ENCODE measurements at places on chromosomes 11 and 22.

DNA sequence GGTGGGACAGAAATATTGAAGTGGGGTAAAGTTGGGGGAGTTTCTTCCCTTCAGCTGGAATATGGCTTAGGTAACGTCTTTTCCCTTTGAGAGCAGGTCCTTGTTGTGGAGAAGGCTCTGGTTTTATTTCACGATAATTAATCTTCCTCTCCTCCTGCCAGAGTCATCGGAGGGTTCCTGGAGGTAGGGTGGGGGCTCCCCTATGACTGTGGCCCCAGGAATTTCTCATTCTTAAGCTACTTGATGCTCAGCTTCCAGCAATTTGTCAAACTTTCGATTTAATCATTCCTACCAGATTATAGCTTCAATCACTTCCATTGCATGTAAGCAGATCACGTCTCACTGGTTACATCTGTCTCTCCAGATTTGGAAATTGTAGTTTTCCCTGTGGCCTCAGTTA is 242.8 kb upstream of the PLET1 start:
- DNase-seq, result no peak

DNA sequence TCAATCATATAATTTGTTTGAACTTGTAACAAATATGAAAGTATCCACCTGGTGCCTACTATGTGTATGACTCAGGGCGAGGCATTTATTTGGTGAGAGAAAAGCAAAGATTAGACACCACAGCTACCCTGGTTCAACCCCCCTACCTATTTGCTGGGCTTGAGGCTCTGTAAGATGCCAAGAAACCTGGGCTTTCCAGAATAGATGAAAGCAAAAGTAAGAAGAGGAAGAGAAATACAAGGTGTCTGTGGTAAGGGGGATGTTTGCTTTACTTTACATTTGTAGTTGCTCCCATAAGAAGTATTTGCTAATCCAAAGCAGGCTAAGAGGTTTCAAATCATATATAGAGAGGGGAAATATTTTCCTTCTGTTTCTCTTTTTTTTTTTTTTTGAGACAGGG is 61.7 kb downstream of the DDI1 start:
- no peak for DNase-seq

DNA sequence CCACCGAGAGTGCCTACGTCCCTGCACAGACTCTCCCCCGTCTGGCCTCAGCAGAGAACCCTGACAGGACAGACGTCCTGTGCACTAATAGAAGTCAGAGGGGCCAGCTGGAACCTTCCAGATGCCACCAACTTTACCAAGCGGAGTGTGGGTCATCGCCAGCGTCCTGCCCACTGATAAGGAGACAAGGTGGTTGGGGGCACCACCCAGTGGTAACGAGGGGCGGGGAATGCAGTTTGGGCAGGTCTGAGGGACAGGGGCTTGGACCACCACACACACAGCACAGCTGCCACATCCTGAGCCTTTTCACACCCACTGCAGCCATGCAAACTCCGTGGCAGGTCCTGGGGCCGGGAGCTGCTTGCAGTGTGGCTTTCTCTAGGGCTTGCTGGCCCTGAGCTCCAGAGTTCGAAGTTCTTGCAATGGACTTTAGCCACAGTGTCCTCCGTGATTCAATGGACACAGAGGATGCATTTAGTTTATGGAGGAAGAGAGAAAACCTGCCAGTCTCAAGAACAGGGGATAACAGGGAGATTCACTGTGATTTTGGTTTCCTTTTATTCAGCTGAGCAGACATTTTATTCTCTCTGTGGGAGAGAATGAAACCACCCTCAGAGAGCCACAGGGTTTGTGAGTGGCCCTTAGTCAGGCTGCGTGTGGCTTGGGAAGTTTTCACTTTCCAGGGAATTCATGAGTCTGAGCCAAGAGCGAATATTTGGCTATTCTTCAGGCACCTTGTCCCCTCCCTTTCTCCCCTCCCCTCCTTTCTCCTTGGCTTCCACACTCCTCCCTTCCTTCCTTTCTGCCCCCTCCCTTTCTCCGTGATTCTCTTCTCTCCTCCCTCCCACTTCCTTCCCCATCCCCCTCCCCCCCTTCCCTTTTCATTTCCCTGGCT is 13.1 kb downstream of the MRGPRG start:
- DNase-seq, result no peak

DNA sequence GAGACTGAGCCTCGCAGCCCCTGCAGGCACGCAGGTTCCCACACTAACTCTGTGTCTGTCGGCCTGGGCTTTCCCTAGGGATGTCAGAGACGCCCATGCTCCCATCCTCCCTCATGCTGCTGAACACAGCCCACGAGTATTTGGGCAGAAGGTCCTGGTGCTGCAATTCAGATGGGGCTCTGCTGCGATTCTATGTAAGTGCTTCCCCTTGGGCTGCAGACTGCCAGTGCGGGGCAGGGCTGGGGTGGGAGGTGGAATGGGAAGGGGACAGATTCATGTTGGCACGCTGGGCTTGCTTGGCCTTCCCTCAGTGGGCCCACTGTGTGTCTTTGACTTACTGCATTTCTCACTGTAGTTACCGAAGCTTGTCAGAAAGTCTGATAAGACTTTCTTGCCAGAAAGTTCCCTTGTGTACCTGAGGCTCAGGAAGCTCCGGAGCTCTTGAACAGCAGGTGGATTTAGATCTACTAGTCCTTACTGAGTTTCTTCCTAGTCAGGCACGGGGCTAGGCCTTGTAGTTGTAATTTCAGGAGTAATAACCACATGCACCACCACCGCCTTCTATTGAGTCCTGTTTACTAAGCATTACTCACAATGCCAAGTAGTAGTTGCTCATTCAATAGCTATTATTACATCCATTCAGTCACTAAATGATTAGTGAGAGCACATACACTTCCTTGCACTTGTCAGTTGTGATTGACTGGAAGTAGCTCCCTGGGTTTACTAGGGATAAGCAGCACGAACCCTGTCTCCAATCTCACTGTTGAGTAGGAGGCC is 65.2 kb downstream of the CABIN1 start:
- DNase-seq, result no peak

Measured in stimulated activated CD4-positive, alpha-beta T cell treated with anti-CD3 and anti-CD28 coated beads, Interleukin-4, amount 100 ng/mL, for 4 hours (primary cell).